Adipocyte (in vitro differentiated cells): ENCODE measurements at places on chromosomes 2 and 18.

- DNase-seq = no peak
These were observed 1039.0 kb downstream of the SOCS6 start for GRCh38 chr18:71327850-71328249.

DNA sequence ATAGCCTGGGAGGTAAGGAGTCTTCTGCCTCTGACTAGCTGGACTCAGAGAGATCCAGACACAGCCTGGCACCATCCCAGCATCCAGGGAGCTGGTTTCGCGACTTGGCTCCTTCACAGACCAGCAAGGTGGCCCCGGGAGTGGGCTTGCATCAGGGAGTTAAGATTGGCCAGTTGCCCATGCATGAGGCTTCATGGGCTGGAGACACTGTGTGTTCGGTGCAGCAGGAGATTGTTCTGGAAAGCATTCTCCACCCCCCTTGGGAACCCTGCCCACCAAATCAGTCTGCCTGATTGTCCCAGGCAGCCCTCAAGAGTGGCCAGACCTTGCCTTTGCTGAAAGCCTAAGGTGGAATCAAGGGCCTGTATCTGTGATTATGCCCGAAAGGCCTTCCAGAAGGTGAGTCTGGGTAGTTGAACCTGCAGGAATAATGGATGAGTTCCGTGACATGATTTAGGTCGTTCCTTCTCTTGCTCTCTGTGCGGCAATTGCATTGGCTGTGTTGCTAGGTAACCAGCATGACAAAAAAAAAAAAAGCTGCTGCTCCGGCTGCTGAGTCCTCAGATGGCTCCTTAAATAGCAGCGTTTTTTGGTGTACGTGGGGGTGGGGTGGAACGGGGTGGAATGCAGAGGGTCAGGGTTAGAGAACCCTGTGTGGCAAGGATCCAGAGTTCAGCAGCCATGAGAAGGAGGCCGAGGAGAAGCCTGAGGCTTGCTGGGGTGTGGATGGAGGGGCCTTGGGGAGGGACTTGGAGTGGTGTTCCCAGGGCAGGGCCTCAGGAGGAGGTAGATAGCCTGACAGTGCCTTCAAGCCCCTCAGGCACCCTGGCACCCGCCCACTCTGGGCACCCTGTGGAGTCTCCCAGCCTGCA is 93.0 kb upstream of the MCFD2 start:
- DNase-seq = no peak

DNA sequence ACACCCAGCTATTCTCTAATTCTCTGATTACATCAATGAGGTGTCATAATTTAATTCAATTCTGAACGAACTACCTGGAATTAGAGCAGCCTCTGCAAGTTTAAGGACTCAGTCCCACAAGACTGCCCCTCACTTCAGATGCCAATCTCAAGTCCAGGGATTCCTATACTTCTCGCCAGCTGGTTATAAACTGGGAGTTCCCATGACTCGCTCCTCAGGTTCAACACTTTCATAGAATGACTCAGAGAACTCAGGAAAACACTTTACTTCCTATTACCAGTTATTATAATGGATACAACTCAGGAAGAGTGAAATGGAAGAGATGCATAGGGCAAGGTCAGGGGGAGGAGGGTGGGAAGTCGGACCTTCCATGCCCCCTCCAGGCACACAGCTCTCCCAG is 112.3 kb upstream of the ATP5MC3 start:
- no peak for DNase-seq

GRCh38 chr2:42733852-42734251 is 30.1 kb downstream of the OXER1 start:
- DNase-seq = no peak
